ENCODE measurements at places on chromosomes 7 and 10. TPM values are rescaled to one million over a fixed set of nuclear protein-coding genes. Genes with fewer than 3 reads are reported as not detected.

GRCh38 chr10:118522791-118523498 is 72.5 kb downstream of the PRLHR start:
- no peak for DNase-seq

DNA sequence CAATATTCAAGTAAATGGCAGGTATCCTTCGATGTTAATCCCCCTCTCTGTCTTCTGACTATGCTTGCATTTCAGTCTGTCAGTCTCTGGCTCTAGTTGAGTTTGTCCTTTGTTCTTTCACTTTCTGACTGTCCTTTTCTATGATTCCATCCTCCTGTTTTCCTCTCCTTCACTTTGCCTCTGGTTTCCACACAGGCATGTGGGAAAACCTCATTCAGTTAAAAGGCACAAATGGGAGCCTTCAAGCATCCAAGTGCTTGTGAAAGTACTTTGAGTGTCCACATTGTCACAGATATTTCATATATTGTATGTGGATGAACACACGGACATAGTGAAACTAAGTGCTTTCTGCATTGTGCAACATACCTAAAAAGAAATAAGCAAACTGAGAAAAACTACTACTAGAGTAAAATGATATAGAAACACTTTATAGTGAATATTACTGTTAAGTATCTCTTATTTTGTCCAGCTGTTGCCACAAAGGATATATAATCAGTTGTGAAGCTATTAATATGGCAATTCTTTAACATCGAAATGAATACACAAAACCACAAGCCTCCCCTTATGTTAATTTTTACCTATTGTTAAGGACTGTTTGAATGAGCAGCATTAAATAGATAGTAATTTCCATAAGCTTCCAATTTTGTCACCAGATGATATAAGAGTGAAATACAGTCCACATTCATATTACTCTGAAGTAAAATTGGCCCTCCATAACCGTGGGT is 71.7 kb downstream of the NRBF2 start:
- no peak for DNase-seq

DNA sequence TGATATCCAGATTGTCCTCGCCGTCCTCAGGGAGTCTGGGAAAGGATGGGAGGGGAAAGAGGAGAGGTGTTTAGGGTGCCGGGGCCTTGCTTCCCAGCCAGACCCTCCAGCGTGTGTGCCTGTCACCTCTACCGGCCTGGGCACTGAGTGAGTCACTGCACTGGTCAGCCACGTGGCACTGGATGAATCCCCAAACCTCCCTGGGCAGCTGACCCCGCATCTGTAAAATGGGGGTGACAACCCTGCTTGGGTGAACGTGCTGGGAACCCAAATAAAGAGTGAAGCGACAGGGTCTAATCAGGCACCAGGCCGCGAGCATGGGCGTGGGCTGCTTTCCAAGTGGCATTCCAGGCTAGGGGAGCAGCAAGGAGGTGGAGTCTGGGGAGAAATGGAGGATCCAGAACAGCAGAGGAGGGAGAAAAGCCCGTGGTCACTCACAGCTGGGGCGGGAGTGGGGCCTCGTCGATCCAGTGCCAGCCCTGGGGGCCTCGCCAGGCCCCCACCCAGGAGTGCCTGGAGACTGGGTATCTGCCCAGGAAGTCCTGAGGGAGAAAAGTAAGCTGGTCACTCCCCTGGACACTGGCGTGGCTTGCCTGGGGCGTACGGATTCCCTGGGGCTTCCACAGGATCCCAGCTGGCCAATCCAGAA is 29.7 kb downstream of the KLRG2 start:
- DNase-seq, result no peak

DNA sequence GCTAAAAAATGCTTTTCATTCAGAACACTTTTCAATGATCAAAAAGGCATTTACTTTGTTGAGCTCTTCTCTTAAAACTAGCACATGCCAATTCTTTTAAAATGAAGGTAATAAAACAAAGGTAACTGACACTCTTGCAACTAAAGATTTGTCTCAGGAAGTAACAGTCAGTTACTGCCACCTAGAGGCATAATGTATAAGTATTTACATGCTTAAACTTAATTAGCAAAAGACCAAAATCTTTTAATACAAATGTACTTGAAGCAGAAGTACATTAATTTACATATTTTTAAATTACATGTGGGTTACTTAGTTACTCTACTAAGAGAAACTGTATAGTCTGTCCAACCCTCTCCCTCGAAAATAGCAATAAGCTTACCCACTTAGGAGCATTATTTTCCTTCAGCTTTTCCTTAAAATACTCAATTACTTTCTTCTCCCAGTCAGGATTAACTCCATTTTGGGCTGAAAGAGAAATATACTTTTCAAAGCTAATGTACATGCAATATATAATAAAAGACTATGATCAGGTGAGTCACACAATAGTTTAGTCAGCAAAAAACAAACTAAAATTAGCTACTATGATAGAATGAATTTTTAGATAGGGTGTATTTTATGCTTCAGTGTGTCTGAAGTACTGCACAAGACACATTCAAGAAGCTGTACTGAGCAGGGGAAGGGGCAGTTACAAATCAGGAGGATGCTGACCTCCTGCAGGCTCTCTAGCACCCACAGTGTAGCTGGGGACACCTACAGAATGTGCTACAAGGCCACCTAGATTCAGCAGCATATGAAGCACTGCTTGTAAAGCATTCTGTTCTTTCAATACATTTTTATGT is 13.0 kb downstream of the MCMBP start:
- DNase-seq, result no peak

- DNase-seq, result no peak
Observed at GRCh38 chr7:133987582-133987981, 139.6 kb upstream of the LRGUK start.

- no peak for DNase-seq
Observed at GRCh38 chr7:17184805-17185689, 113.4 kb upstream of the AHR start.

- no peak for DNase-seq
Observed at GRCh38 chr7:4026941-4027486, 655.1 kb upstream of the FOXK1 start.

GRCh38 chr7:135150072-135150782 is 2.4 kb downstream of the TMEM140 start:
- DNase-seq, result no peak

DNA sequence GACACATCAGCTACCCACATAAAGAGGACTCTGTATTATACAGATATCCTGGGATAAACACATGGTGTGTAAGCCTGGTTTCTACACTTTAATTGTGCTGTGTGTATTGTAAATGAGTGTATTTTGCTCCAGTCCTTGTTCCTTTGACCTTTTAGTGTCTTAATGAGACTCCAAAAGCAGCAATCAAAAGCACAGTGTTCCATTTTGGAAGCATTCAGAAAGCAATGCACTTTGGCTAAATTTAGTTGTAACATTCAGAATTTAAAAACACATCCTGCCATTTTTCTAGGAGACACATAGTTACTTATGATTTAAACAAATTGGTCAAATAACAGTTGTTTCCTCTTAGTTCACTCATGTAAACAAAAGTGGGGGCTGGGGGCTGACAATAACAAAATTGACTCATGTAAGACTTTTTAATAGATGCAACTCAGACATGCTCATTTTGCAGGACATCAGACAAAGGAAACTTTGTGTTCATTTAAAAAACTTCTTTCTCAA is 122.2 kb downstream of the GPR37 start:
- DNase-seq, result no peak

DNA sequence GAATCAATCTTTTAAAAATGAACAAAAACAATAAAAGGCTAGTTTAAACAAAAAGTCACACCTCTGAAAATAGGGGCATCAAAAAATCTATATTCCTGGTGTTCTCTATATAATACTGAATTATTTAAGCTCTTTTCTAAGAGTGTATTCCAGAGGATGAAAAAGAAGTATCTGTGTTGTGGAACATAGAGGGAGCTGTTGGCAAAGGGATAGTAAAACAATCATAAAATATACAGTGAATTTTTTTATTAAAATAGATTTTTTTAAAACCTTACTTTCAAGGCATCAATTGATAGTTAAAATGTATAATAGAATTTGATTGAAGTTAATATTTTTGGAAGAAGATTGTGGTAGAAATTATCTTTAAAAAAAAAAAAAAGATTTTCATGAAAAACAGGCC is 1409.1 kb upstream of the CELF2 start:
- no peak for DNase-seq

DNA sequence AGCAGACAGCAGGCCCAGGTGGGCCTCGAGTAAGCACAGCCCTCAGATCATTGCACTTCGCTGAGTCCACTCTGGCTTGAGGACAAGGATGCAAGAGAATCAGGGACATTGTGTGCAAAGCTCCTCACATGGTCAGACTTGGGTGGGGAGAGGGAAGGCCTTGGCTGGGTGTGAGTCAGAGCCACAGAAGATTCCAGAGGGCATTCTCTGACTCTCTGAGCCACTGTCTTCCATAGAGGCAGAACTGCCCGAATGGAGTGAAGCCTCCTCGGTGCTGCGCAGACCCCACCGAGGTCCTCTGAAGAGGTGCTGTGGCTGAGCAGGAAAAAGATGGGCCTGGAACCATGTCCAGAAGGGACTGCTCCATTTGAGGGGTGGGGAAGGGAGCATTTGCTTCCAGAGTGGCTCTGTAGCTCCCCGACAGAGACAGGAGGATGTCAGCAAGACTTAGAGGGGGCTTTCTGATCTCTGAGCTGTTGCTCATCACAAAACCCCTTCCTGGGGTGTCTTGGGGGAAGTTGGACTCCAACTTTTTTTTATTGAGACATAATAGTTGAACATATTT is 120.8 kb downstream of the PTPN20 start:
- peak; percentile 38 for DNase-seq

DNA sequence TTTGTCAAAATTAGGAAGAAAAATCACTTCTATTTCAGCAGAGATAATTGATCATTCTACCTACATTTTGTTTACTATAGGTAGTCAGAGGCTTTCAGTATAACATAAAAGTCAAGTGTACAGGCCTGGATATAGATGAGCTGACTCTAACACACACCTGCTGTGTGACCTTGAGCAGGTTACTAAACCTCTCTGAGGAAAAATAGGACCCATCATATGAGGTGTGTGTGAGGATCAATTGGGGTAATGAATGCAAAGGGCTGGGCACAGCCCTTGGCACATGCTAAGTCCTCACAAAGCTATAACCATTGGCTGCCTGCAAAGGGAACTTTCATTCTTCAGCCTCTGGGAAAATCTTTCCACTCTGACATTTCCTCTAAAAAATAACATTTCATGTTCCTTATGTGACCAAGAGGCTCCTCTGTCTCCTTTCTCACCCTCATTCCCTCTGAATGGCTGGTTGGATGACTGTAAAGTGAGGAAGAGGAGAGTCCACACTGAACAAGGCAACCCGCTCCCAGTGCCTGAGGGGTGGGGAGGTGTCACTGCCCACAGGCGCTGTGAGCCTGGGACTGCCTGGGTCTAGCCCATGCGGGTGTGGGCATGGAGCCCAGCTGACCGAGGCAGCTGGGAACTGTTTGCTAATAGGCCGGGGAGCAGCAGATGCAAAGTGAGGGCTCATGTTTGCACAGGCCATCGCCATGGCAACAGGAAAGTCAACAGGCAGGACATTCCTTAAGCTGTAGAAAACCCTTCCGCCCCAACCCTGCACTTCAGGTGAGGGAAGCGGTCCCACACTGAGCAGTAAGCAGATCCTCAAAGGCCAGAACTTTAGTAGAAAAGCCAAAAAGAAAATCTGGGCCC is 36.8 kb downstream of the MYOF start:
- DNase-seq, result peak; percentile 95

DNA sequence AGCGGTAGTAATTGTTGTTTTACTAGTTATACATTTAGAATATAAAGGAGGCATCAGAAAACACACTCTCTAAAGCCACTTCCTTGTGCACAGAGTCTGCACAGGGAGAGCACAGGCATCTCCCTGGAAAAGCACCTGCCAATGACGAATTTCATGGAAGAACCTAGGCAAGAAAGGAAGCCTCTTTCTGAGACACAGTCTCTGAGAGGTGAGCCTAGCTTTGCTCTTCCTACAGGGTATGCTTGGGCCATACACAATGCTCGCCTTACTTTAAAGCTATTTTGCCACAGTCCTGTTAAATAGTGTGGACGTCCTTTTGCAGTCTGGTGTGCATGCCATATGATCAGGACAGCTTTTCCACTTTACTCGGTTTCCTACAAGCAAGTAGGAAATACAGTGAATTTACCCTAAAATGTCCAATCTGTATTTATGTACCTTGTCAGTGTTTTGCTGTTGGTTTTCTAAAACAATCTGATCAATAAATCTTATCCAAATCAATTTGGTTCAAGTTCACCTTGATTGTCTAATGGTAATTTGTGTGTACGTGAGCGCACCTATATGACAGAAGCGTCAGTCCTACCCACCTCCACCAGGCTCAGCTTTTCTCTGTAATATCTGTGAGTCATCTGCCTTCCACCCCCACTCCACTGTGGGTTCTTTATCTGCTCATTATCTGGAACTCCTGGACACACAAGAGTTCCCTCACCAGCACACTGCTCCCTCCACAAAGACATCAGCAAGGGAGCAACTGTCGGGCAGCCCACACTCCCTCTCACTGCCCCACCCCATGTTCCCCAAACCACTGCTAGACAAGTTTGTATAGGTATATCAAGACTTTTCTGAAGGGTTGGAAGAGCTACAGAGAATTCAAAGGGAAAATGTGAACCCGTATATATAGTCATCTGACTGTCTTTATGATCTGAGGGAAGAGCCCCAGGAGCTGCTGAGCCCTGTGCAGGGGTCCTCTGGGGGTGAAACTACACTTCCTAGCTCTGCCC is 65.2 kb downstream of the KLHDC10 start:
- DNase-seq, result no peak

- peak; percentile 73 for DNase-seq
Observed at GRCh38 chr10:69061305-69062161, 26.4 kb upstream of the SRGN start.

GRCh38 chr7:48245751-48246472 is 74.7 kb downstream of the ABCA13 start:
- DNase-seq, result no peak

DNA sequence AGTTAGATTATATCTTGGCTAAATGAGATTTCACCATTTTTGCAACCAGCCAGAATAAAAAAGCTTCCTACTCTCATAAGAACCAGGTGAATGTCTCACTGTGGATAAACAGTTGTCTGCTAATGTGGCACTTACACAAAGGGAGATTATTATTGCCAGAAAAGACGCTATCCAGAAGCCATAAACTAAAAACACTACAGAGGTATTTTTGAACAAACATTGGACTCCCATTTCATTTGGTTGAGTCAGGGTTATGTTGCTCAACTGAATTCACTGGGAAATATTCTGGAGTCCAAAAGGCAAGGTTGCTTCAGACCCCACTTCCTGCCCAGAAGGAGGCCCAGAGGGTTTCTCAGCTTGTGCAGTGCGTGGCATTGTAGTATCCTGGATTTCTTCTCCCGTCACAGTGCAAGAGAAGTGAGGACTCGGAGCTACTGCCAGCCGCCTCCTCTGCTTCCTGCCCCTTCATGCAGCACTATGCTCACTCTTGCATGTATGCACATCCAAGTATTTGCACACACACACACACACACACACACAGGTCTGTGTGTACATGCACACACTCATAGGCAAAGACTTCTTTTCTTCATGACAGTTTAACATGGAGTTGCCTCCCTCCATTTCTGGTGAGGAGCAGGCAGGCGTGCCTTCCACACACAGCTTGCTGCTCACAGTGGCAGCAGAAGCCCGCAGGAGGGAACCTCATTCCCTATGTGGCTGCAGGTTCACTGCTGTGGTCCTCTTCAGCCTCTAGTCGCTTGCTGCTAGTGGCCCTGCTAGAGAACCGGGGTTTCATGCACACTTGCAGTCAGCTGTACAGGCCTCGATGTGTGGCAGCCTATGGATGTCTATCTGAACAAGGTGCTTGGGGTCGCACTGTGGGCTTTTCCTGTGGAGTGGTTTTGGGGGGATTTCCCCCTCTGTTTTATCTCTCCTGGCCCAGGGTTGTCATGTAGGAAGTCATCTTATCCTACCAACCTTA is 10.1 kb downstream of the DENND10 start:
- no peak for DNase-seq

OPN1SW gene
- not detected for total RNA-seq

MAT1A gene
- total RNA-seq, result 0.69 TPM

TRIL gene
- total RNA-seq, result 6.5 TPM

ATRNL1 gene
- 0.93 TPM for total RNA-seq
